ENCODE measurements at places on chromosomes 12 and 14. TPM values are rescaled to one million over a fixed set of nuclear protein-coding genes. Genes with fewer than 3 reads are reported as not detected.

ANKLE2 gene
- 45.5 TPM for total RNA-seq

NEDD1 gene
- 24.9 TPM for total RNA-seq

JDP2 gene
- total RNA-seq = 95.3 TPM

GRCh38 chr12:26280869-26281268 is 85.5 kb downstream of the SSPN start:
- no peak overlapping the region for H3K4me3 ChIP-seq
- no peaks in the 10 kb centered on the region for H3K27me3 ChIP-seq
- no peaks in the 10 kb centered on the region for H3K4me1 ChIP-seq
- no peak overlapping the region for H3K27ac ChIP-seq

DNA sequence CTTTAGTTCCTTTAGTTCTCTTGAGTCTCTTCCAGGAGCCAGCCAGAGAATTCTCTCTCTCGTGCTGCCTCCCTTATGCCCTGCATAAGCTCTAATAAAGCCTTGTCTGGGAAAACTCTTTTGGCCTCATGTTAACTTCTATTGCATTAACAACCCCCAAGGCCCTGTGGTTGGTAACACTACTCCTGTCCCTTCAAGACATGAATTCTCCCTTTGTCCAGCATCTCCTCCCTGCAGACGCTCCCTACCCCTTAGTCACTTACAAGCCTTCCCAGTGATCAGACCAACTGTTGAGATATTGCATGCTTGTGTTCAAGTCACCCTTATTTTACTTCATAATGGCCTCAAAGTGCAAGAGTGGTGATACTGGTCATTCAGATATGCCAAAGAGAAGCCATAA is 12.1 kb downstream of the LTBR start:
- H3K27ac ChIP-seq = no peak overlapping the region
- no peak for DNase-seq
- peaks cover 6% of the 10 kb centered on the region for H3K36me3 ChIP-seq
- no peaks in the 10 kb centered on the region for H3K27me3 ChIP-seq
- H3K4me1 ChIP-seq = no peaks in the 10 kb centered on the region

- H3K27me3 ChIP-seq = peaks cover 41% of the 10 kb centered on the region
- H3K36me3 ChIP-seq = no peaks in the 10 kb centered on the region
- H3K4me3 ChIP-seq = no peak overlapping the region
- H3K27ac ChIP-seq = no peak overlapping the region
Observed at GRCh38 chr14:24337824-24338175, 2.0 kb downstream of the RIPK3 start.

DNA sequence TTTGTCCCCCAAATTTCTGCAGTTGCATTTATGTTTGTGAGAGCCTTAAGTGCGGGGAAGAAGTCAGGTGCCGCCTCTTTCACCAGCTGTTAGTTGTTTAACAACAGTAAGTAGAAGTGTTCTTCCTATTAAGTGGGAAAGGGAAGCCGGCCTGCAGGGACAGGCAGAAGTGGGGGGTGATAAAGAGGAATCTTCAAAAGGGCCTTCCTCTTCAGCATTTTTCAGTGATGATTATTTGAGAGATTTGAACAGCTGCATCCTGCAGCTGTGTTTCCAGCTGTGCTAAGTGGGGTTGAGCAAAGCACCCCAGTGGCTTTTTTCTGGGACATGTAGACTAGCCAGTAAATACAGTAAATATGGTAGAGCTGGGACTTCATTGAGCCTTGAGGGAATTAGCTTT is 32.1 kb upstream of the SLC38A1 start:
- no peaks in the 10 kb centered on the region for H3K4me1 ChIP-seq
- no peak overlapping the region for H3K27ac ChIP-seq
- DNase-seq = no peak
- H3K4me3 ChIP-seq = no peak overlapping the region
- H3K36me3 ChIP-seq = no peaks in the 10 kb centered on the region
- peaks cover 4% of the 10 kb centered on the region for H3K27me3 ChIP-seq

DNA sequence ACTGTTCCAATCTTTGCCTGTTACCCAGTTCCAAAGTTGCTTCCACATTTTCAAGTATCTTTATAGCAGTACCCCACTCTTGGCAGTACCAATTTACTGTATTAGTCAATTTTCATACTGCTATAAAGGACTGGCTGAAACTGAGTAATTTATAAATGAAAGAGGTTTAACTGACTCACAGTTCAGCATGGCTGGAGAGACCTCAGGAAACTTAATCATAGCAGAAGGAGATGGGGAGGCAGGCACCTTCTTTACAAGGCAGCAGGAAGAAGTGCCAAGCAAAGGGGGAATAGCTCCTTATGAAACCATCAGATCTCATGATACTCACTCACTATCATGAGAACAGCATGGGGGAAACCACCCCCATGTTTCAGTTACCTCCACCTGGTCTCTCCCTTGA is 215.0 kb downstream of the SNAPC1 start:
- no peaks in the 10 kb centered on the region for H3K27me3 ChIP-seq
- DNase-seq = no peak
- H3K27ac ChIP-seq = no peak overlapping the region
- no peak overlapping the region for H3K4me3 ChIP-seq
- H3K4me1 ChIP-seq = no peaks in the 10 kb centered on the region

GRCh38 chr14:32941668-32942065 is 3.0 kb downstream of the NPAS3 start:
- H3K27me3 ChIP-seq = peaks cover 11% of the 10 kb centered on the region
- no peak for DNase-seq
- no peak overlapping the region for H3K4me3 ChIP-seq
- H3K36me3 ChIP-seq = no peaks in the 10 kb centered on the region

DNA sequence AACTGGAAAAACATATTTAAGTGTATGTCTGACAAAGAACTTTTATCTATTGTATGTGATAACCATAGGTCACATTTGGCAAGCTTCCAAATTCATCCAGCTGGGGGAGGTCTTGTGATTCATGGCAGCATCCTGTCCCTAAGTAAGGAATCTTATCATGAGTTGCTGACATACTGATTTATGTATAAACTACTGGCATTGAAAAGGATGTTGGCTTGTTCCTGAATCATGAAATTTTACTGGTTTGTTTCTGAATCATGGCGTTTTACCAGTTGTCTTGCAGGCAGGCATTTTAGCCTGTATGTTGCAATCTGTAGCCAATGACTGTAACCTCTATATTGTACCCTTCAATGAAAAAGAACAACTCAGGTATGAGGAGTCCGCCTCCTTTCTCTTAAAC is 244.8 kb downstream of the IPO8 start:
- H3K27ac ChIP-seq = no peak overlapping the region
- H3K4me3 ChIP-seq = no peak overlapping the region
- no peaks in the 10 kb centered on the region for H3K4me1 ChIP-seq
- DNase-seq = peak; percentile 52

DNA sequence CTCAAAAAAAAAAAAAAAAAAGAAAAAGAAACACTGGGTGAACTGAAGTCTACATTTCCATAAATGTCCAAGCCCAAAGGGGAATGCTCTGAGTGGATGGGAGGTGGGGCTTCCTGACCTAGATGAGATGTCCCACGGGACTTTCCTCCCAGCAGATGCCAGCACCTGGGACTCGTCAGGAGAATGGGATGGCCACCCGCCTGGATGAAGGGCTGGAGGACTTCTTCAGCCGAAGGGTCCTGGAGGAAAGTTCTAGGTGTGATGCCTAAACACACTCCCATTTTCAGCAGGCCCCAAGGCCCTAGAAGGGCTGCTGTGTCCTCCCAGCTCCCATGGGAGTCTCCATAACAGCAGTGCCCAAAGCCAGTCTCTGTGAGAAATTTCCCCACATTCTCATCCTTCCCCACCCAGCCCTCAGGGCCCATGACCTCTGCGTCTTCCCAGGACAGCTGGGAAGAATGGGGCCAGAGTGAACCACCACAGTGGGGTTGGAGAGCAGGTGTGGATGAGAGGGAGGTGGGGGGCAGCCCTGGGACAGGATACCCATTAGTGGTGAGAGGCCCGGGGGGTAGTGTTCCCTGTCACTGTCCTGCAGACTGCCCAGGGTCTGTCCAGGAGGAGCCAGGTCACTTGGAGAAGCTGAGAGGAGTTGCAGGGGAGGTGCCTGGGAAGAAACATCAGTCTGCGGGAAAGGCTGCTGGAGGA is 7.1 kb upstream of the CPNE6 start:
- no peak overlapping the region for H3K27ac ChIP-seq
- H3K36me3 ChIP-seq = no peaks in the 10 kb centered on the region

GRCh38 chr14:89428546-89429198 is 11.6 kb upstream of the FOXN3 start:
- peaks cover 16% of the 10 kb centered on the region for H3K4me1 ChIP-seq
- DNase-seq = peak; percentile 69
- no peaks in the 10 kb centered on the region for H3K36me3 ChIP-seq
- H3K27me3 ChIP-seq = no peaks in the 10 kb centered on the region

DNA sequence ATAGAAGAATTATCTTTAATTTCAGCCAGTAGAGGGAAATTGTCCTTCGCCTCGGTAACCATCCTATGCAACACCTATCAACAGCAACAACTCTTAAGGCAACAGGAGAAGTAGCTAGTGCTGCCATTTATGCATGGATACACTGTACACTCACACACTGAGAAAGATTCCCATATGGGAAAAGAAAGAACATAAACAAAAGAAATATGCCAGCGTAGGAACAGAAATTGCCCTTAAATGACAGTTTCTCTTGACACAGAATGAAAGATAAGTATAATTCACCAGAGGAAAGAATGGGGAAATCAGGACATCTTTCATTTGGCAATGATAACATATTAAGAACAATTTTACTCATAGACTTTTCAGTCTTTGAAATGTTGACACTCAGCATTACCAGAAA is 466.9 kb downstream of the BCAT1 start:
- H3K27me3 ChIP-seq = no peaks in the 10 kb centered on the region
- H3K27ac ChIP-seq = no peak overlapping the region
- H3K36me3 ChIP-seq = no peaks in the 10 kb centered on the region
- peaks cover 5% of the 10 kb centered on the region for H3K4me1 ChIP-seq
- DNase-seq = no peak
- no peak overlapping the region for H3K4me3 ChIP-seq

DNA sequence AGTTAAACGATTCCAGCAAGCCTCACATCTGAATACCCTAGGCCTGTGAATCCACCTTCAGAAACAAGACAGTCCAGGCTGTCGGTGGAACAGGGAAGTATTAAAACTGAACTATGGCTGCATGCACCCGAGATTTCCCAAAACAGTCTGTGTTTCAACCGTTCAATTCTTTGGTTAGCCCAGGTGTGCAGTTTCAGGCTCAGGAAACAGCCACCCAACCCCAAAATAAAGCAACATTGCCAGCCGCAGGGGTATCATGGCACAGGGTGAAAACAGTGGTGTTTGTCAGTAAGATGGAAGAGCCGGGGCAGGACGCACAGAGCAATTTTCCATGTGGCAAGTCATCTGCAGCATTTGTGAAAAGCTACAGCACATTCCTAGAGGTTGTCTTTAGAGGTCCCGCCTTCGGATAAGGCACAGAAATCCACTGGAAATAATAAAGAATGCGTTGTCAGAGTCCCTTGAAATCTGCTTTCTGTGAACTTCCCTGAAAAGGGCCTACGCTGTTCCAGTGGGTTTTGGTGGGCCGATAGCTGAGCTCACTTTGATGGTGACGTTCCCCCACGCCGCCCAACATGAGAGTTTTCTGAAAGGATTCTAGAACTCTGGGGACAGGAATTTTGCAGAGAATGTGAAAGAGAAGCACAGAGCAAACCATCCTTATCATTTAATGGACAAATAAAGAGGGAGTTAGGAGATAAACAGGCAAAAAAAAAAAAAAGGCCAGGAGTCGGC is 84.9 kb downstream of the BCL11B start:
- no peak overlapping the region for H3K27ac ChIP-seq
- H3K27me3 ChIP-seq = no peaks in the 10 kb centered on the region
- no peaks in the 10 kb centered on the region for H3K4me1 ChIP-seq
- H3K36me3 ChIP-seq = no peaks in the 10 kb centered on the region

- H3K27me3 ChIP-seq = no peaks in the 10 kb centered on the region
- H3K4me3 ChIP-seq = no peak overlapping the region
- no peaks in the 10 kb centered on the region for H3K36me3 ChIP-seq
- H3K4me1 ChIP-seq = no peaks in the 10 kb centered on the region
- DNase-seq = no peak
- no peak overlapping the region for H3K27ac ChIP-seq
Observed at GRCh38 chr14:99840774-99841305, 47.6 kb downstream of the EML1 start.

DNA sequence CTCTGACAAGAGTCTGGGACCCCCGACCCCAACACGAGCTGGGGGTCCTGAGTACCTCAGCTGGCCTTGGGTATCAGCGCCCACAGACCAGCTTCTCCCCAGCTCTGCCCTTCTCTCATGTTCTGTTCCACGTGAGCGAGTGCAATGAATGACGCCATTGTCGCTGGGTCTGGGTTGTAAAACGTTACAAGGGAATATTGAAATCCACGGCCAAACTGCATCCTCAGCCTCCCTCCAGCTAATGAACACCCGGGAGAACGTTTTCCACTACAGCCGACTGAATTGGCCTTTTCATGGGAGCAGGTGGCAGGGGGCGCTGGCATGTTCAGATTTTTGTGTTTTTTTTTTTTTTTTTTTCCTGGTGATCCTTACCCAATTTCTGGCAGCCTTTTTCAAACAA is 34.7 kb downstream of the TBX5 start:
- H3K27ac ChIP-seq = no peak overlapping the region
- no peaks in the 10 kb centered on the region for H3K27me3 ChIP-seq
- H3K4me1 ChIP-seq = peaks cover 4% of the 10 kb centered on the region
- H3K36me3 ChIP-seq = peaks cover 5% of the 10 kb centered on the region
- H3K4me3 ChIP-seq = no peak overlapping the region
- no peak for DNase-seq

- no peaks in the 10 kb centered on the region for H3K27me3 ChIP-seq
- H3K4me3 ChIP-seq = no peak overlapping the region
- no peak for DNase-seq
- H3K36me3 ChIP-seq = no peaks in the 10 kb centered on the region
Observed at GRCh38 chr12:97127061-97127460, 220.0 kb downstream of the NEDD1 start.

DNA sequence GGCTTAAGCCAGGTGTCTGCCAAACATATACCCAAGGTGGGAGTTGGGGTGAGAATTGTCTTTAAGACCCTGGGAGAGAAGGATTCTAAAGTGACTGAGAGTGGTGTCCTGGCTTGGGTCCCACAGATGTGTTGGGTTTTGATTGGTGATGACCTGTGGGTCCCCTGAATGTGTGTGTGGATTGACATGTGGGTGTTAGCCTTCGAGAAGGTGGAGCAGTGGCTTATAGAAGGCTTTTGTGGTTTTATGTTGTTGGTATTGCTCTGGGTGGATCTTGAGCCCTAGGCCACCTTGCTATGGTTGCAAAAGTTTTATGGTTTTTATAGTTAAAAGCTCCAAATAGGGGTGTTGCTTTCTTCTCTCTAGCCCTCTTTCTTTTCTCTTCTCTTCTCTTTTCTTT is 29.7 kb downstream of the PLEKHG3 start:
- no peak for DNase-seq
- no peak overlapping the region for H3K27ac ChIP-seq
- no peaks in the 10 kb centered on the region for H3K27me3 ChIP-seq
- H3K4me1 ChIP-seq = no peaks in the 10 kb centered on the region

GRCh38 chr14:70893858-70894291 is 13.4 kb upstream of the PCNX1 start:
- no peaks in the 10 kb centered on the region for H3K36me3 ChIP-seq
- H3K4me3 ChIP-seq = no peak overlapping the region
- no peak for DNase-seq
